ENCODE measurements at places on chromosomes 7 and 10.

DNA sequence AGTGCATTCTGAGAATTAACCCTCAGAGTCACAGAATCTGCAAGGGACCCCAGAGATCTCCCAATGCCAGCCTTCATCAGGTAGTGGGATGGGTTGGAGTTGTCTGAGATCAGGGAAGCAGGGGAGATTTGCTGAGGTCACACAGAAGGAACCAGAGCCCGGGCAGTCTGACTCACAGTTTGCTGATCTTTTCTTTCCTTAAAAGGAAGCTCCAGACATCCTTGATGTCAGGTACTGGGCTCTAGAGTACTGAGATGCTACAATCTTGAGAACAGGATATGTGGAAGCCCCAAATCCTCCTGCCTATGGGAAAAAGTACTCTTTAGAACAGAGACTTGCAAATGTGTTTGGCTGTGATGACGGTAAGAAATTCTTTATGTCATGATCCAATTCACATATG lies 706 bp downstream of the TBATA start:
- no peak for DNase-seq

DNA sequence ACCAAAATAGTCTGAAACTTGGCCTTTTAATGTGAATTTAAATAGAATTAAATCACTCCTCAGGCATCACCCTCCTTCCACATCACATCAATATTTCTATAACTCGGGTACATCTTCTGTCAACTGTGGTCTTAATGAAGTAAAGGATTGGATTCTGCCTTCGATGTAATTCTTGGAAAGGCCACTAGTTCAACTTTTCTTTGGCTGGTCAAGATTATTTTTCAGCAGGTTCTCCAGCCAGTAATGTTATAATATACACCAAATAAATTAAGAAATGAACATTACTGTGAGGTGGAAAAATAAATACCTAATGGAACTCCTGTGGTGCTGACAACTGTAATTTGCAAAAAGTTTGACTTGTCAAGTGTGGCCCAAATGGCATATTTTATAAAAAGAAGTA lies 9.7 kb upstream of the SLC16A9 start:
- DNase-seq, result no peak

- DNase-seq, result no peak
Observed at GRCh38 chr10:2791774-2792443, 275.4 kb upstream of the PFKP start.

- DNase-seq, result no peak
Observed at GRCh38 chr10:59967079-59967478, 60.7 kb upstream of the CCDC6 start.

Measured in posterior cingulate gyrus (tissue), 11 donors.